ENCODE measurements at places on chromosomes 3 and 15. TPM values are rescaled to one million over a fixed set of nuclear protein-coding genes. Genes with fewer than 3 reads are reported as not detected.

- DNase-seq = no peak
Observed at GRCh38 chr3:60770532-60770931, 480.7 kb downstream of the FHIT start.

The LMLN gene
- polyA plus RNA-seq = 2.6 TPM

- DNase-seq = peak; percentile 49
Observed at GRCh38 chr3:15241341-15241740, 35.3 kb downstream of the CAPN7 start.

The SOX14 gene
- polyA plus RNA-seq = not detected

- DNase-seq = no peak
Observed at GRCh38 chr3:124261306-124261705, 269.4 kb upstream of the ROPN1 start.

Measured in right cardiac atrium (tissue), 5 donors.